ENCODE measurements at places on chromosomes 5 and 9.

DNA sequence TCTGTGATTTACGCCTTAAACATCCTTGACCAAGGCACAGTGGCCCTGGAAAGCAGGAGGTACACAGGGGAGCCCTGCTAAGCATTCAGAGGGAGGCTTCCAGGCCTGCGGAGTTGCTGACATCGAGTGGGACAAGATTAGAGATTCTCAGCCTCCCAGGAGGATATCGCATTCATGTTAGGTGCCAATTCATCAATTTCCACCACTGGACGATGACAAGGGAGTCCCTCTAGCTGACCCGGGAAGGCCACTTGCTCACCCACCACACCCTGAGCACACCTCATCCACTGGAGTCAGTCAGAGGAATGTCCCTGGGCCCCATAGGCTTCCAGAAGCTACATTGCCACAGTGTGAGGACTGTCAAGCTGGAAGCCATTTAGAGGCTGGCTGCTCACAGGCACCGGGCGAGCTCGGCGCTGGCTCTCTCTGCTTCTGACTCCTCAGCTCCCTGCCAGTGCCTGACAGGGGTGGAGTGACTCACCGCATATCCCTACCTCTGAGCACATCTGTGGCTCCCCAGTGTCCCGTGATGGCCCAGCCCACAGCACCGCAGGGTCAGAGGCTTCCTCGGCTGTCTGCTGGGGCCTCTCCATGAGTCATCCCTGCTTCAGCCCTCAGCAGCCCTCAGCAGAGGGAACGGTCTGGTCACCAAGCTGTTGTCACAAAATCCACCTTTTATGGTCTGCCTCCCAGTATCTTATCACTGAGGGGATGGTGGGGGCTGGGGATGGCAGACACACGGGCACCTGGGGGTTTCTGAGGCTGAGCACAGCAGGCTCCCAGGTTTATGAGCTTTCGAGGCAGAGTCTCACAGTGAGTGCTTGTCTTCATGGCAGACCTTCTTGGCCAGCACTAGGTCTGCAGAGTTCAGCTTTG is 117.5 kb downstream of the ZNF608 start:
- DNase-seq: no peak

DNA sequence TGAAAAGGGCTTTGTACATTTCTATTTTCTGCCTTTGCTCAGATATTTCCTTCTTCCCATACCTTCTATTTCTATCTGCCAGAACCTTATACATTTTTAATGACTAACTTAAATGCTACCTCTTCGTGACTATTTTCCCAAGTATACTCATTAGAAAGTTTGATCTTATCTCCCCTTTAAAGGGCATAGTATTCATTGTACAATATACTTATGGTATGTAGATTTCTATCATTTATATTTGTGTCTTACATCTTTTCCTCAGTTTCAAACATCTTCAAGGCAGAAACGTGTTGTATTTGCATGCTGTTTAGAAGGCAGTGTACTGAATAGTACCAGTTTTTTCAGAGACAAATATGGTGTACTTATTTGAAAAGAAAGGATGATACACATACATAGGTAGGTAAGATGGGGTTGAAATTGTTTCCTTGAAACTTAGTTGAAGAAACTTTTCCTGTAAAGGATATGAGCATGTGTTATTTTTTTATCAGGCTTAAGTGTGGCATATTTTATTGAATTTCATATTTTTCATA is 518.1 kb upstream of the NUDT12 start:
- DNase-seq: no peak

DNA sequence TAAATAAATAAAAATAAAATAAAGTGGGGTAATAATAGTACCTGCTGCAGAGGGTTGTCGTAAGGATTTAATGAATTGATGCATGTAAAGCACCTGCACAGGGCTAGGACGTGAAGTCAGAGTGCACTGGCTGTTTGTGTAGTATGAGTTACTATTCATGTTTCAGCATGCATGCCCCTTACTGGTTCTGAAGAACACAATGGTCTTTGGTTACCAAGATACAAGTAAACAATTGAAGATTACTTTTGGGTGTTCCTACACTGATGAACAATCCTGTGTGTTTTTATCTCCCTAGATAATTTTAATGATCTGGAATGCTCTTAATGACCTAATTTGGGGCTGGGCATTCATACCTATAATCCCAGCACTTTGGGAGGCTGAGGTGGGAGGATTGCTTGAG is 23.2 kb upstream of the PRRC2B start:
- DNase-seq: no peak

GRCh38 chr9:134413890-134414623 is 87.8 kb downstream of the RXRA start:
- DNase-seq: no peak

GRCh38 chr5:22728610-22729009 is 124.5 kb downstream of the CDH12 start:
- no peak for DNase-seq

GRCh38 chr5:93208141-93208751 is 372.8 kb downstream of the NR2F1-AS1 start:
- DNase-seq: no peak
